ENCODE measurements at places on chromosomes 4 and X.

GRCh38 chr4:153365003-153365402 lies 20.5 kb downstream of the MND1 start:
- no peak for DNase-seq

DNA sequence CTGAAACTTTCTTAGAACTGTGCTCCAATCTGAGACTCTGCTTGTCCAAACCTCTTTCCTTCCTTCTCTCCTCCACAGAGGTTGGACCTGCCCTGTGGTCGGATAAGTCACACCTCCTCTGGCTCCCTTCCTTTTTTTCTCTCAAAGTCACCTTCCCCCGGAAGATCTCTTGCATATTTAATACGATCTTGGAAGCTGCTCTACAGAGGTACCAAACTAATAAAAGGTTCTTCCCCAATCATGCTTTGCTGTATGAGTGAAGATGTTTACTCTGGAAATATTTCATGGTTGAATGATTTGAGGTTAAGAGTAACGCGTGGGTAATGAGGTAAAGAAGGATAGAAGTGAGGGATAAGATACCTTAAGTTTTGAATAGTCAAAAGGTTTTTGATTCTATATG lies 166.0 kb downstream of the ATG4A start:
- DNase-seq: no peak

GRCh38 chr4:113749178-113749577 lies 12.4 kb downstream of the CAMK2D start:
- DNase-seq: no peak

- DNase-seq: no peak
Measured at GRCh38 chr4:130760246-130760645, 1664.3 kb downstream of the C4orf33 start.

- DNase-seq: no peak
Measured at GRCh38 chr4:152243206-152243605, 292.7 kb downstream of the FBXW7 start.

DNA sequence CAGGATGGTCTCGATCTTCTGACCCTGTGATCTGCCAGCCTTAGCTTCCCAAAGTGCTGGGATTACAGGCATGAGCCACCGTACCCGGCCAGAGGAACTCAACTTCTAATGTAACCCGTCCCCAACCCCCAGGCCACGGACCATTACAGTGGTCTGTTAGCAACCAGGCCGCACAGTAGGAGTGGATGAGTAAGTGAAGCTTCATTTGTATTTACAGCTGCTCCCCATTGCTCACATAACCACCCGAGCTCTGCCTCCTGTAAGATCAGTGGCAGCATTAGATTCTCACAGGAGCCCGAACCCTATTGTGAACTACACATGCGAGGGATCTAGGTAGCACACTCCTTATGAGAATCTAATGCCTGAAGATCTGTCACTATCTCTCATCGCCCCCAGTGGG lies 119.6 kb downstream of the SHROOM3 start:
- no peak for DNase-seq

DNA sequence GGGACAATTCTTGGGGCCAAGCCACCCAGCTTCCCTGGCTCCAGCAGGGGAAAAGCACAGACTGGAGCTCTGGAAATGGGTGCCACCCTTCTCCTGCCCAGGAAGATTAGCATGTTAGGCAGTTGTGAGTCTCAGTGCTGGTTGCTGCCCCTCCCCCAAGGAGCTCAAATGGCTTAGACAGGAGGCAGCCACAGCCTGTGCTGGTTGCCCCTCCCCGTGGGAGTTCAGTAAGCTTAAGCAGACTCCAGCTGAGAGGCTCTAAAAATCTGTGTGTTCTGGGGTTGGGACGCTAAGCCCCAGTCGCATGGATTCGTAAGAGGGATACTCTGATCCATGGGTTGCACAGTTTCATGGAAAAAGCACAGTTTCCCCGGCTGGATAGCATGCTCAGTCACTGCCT lies 92.7 kb upstream of the NDST3 start:
- DNase-seq: no peak

DNA sequence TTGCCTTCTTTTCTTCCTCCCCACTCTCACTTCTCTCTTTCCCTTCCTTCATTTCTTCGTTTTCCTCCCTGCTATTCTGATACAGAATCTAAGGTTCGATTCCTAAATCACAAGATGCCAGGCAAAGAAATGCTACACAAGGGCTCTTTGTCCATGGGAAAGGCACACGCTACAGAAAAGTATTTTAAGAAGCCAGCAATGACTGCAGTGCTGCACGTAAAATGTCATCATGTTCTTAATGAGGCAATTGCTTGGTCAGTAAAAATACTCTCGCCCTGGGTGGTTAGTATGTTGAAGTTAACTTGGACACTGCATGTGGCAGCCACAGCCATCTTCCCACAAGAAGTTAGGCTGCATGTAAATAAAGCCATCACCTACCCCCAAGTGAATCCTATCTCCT lies 178.4 kb downstream of the DHX15 start:
- DNase-seq: no peak

- no peak for DNase-seq
Measured at GRCh38 chr4:182648766-182649165, 268.4 kb downstream of the DCTD start.

DNA sequence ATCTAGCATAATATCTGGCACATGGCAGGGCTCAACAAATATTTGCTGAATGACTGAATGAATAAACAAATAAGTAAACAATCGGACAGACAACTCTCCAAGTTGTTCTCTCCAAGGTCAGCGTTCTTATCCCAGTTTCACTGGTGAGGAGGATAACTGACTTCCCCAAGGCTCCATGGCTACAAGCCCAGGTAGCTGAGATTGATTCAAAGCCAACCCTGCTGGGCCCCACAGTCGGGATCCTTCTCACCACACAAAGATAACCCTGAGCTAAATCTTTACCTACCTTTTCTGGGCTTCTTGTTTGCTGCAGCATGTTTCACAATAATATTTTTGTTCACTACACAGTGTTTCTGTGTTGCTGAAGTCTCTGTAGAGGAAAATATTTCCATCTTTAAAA lies 54.9 kb downstream of the USP46 start:
- DNase-seq: no peak

GRCh38 chr4:25088093-25088952 lies 57.6 kb upstream of the LGI2 start:
- DNase-seq: no peak

- DNase-seq: no peak
Measured at GRCh38 chr4:164770010-164770724, 16.2 kb downstream of the SMIM31 start.

GRCh38 chr4:108651014-108651791 lies 804 bp downstream of the OSTC start:
- DNase-seq: peak; percentile 24

GRCh38 chrX:66176134-66176533 lies 12.1 kb downstream of the HEPH start:
- DNase-seq: no peak

DNA sequence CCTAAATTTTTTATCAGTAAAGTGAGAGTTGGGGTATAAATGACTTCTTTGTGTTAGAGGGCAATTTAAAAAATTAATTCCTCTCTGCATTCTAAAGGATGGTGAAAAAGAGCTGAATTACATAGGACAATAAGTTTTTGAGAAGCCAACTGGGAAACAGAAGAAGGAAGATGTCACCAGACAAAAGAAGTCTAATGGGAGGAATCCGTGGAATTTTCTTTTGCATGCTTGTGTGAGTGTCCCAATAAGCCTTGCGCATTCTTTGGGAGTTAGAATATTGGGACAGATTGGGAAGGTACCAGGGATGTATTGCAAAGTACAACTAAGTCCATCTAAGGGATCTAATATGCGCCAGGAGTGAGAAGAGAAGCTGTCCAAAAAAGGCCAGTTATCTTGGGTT lies 35.1 kb upstream of the NR3C2 start:
- DNase-seq: no peak

DNA sequence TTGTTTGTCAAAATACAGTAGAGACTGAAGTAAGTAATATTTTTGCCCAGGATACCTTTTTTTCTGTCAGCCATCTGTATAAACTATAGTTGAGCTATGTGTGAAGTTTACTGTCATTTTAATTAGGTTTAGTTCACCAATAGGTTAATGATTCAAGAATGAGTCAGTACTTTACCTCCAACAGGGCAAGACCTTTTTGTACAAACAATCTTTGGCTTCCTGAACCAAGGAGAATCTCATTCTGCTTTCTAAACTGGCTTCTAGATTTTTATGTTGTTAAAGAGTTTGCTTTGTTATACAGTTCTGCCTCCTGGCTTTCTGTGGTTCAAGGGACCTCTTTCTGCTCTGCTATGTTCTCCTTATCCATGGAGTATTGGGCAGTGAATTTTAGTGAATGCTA lies 412.0 kb upstream of the NR3C2 start:
- no peak for DNase-seq

GRCh38 chrX:153669174-153669890 lies 4.3 kb downstream of the PNCK start:
- DNase-seq: no peak

GRCh38 chr4:9599266-9599665 lies 155.1 kb downstream of the DEFB131A start:
- DNase-seq: no peak

DNA sequence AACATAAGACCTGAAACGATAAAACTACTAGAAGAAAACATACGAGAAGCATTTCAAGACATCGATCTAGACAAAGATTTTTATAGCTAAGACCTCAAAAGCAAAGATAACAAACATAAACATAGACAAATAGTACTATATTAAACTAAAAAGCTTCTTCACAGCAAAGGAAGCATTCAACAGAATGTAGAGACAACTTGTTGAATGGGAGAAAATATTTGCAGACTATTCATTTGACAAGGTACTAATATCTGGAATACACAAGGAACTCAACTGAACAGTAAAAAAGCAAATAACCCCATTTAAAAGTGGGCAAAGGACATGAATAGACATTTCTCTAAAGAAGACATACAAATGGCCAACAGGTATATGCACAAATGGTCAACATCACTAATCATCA lies 49.8 kb downstream of the MANBA start:
- no peak for DNase-seq

DNA sequence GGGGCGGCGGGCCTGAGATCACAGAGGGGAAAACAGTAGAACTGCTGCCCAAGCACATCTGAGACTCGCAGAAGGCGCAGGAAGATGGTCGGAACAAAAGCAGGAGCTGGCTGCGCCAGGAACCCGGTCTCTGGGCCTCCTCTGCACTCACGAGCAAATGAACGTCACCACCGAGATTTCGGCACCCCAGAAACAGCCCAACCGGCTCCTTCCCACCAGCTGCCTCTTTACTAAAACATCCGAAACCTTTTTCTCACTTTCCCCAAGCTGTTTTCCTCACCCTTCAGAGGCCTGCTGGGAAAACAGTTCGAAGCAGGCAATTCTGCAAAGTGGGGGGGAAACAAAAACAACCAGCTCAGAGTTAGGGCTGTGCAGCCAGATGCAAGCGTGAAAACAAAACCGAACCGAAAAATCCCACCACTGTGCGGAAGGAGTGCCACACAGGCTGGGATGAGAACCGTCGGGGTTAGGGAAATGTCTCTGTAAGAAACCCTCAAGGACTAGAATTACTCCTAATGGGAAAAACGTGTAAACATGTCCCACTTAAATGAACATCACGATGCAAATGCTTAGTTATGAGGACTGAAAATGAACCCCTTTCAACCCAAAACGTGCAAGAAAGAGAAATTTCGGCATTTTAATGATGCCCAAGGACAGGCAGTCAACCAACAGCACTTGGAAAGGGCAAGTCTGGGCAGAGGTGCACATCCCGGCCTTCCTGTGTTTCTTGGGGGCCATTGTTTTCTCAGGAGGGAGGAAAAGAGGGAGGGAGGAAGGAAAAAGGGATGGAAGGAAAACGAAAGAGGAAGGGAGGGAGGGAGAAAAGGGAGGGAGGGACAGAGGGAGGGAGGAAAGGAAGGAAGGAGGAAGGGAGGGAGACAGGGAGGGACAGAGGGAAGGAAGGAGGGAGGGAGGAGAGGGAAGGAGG lies 15.8 kb downstream of the DHRSX start:
- no peak for DNase-seq

DNA sequence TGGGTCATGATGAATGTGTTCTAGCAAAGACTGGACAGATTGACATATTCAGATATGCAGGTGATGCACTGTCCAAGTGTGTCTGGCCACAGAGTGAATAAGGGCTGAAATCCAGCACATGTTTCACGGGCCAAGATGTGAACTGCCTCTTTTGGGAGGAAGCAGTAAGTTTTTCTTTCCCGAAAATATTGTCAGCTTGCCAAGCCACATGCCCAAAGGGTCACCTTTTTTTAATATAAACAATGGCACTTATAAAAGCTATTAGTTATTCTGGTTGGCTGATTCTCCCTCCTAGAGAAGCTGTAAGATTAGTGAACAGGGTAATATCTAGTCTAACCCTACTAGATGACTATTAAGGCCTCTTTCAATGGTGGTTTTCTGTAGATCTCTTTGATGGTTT lies 1.5 kb upstream of the EDNRA start:
- no peak for DNase-seq

DNA sequence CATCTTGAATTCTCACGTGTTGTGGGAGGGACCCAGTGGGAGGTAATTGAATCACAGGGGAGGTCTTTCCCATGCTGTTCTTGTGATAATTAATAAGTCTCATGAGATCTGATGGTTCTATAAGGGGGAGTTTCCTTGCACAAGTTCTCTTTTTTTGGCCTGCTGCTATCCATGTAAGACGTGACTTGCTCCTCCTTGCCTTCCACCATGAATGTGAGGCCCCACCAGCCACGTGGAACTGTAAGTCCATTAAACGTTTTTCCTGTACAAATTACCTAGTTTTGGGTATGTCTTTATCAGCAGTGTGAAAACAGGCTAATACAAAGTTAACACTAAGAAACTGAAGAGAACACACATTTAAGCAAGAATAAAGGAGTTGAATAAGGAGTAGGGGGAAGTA lies 16.0 kb downstream of the TBCK start:
- no peak for DNase-seq

DNA sequence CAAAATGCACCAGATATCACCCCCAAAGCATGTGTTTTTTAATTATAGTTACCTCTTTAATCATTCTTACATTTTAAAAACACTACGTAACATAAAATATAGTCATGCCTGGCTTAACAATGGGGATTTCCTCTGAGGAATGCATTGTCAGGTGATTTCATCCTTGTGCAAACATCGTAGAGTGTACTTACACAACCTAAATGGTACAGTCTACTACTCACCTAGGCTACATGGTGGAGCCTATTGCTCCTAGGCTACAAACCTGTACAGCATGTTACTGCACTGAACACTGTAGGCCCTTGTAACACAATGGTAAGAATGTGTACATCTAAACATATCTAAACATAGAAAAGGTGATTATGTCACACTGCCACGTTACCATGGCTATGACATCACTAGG lies 208.6 kb downstream of the SPOCK3 start:
- no peak for DNase-seq
